Thoracic aorta (tissue), 2 donors: ENCODE measurements at places on chromosomes 11 and 22.
A peak's percentile ranks its signal among the peaks of the same experiment; 100 is the strongest.

- DNase-seq = no peak
These were observed 78.5 kb downstream of the NAT10 start for GRCh38 chr11:34183848-34184391.

- peak; percentile 52 for DNase-seq
These were observed 48.8 kb downstream of the MN1 start for GRCh38 chr22:27752771-27753170.

- DNase-seq = no peak
These were observed 22.9 kb upstream of the ASPHD2 start for GRCh38 chr22:26406118-26406517.

- no peak for DNase-seq
These were observed 10.3 kb upstream of the BDNF start for GRCh38 chr11:27710536-27710935.

- DNase-seq = no peak
These were observed 1.7 kb upstream of the TNNT3 start for GRCh38 chr11:1917523-1918435.

DNA sequence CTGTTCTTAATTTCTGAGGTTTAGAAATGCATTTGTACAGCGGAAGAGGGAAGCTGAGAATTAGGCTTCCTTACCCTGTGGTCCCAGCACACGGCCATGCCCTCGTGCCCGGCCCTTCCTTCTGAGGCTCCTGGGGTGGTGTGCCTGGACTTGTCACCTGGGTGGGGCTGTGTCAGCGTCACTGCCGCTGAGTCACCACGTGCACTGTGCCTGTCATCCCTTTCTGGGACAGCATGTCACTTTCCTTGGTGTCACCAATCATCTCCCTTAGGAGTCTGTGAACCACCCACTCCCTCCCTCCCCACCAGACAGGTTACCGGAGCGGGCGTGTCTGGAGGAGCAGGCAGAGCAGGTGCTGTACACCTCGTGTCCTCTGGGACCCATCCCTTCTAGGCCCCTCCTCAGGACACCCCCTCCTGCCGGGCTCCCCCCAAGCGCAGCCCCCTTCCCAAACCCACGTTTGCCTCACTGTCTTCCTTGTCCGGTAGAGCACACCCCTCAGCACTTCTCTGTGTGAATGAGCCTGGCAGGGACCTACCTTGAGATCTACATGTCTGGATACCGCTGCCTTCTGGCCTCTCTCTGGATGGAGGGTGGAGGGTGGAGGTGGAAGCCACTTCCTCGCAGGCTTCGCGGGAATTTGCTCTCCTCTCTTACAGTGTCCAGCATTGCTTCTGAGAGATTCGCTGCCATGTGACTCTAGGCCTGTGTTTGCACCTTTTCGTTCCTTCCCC is 367.6 kb downstream of the TBC1D22A start:
- no peak for DNase-seq

DNA sequence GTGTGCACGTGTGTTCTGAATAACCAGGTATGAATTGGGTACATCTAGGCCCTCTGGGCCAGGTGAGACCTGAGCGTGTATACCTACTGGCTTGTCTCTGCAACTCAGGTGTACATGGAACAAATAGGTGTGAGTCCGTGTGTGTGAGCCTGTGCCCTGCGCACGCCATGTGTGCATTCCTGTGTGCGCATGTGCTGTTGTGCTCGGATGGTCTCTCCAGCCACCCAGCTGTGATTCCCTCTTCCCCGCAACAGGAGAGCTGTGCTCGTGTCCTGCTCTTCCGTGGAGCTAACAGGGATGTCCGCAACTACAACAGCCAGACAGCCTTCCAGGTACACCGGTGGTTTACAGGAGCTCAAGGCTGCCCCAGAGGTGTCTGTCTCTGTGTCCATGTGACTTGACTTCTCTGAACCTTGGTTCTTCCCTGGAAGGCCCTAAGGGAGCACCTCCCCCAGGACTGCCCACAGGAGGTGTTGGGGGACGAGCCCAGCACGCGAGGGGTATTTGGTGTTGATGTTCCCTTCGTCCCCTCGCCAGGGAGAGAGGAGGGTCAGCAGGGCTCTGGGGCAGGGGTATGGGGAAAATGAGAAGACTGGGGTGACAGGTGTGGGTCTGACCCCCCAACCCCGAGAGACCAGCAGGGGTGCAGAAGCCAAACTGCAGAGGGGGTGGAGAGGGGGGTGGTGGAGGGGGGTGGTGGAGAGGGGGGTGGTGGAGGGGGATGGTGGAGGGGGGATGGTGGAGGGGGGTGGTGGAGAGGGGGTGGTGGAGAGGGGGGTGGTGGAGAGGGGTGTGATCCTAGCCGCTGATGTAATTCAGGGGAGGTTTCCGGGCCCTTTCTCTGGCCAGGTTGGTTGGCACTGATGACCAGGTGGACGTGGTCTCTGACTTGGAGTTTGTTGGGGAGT is 10.7 kb downstream of the SHANK3 start:
- no peak for DNase-seq

DNA sequence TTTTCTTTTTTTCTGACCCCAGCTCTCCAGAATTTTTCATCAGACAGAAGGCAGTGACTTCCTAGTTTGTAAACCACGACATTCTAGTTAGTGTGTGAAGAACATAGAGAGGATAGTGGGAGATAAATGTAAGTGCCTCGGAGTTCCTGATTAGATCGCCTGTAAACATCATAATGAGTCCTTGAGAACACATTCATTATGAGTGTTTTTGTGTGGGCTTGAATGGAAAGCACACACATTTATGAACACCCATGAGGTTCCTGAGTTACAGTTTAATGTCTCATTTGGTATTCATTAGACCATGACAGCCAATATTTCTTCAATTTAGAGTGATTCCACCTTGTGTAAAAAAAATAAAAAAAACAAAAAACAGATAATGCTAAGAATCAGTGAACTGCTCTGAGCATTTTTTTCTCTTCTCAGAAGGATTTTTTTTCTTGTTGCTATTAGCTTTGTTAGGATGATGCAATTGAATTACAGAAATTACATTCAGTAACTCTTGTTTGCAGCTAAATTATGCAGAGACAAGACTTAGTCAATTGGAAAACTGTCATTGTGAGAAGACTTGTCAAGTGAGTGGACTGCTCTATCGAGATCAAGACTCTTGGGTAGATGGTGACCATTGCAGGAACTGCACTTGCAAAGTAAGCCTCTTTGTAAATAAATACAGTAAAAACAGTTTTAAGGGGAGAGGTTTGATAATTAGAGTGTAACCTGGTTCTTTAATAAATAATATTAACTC is 257.6 kb downstream of the NELL1 start:
- DNase-seq = no peak

GRCh38 chr11:4957396-4957795 is 1.9 kb upstream of the OR51A2 start:
- no peak for DNase-seq

- DNase-seq = no peak
These were observed 52.2 kb downstream of the HORMAD2 start for GRCh38 chr22:30132290-30132996.
